ENCODE measurements at places on chromosomes 1 and 21.

DNA sequence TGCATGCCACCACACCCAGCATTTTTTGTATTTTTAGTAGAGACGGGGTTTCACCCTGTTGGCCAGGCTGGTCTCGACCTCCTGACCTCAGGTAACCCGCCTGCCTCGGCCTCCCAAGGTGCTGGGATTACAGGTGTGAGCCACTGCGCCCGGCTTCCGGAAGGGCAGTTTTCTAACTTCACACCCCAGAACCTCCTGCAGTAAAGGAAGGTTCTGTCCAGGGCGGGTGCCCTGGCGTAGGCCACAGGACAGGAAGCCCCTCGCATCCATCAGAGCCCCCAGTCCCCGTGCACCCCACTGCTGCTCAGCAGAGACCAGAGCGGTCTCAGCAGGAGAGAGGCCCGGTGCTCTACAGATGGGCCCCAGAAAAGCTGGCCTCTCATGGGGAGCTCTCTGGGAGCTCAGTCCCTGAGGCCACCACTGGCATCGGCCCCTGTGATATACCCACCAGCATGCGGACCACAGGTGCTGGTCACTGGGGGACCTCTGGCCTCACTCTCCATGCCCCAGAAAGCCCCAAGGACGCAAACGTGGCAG lies 4.1 kb upstream of the DNMT3L start:
- DNase-seq, result no peak

DNA sequence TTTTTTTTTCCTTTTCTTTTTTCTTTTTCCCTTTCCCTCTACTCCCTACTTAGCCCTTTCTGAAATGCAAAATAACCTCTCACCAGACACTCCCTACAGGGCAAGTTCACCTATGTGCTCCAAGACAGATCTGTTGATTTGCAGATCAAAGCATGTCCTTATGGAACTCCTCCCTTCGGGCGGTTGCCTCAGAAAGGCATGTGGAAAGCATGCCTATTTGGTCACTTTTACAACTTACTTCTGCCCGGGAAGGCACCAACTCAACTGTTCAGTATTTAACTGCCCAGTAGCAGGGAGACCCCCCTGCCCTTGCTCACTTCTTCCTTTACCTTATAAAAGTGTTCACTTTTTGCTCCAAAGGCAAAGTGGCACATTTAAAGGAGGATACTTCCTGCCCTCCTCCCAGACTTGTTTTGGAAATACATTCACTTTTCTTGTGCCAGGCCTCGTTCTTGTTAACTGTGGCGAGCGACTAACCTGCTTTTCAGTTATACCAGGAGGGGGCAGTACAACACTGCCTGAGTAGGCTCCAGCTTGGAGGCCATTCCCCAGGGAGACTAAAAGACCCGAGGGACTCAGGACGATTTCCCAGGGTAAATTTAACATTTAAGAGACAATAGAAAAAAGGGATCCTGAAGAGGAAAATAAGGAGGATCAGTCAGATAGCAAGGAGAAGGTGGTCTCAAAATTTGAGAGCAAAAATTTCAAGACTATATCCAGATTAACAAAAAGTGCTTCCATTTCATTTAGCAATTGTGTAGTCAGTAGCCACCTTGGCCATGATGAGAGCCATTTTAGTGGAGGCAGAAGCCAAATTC lies 12.3 kb upstream of the SLAMF7 start:
- peak; percentile 59 for DNase-seq

GRCh38 chr1:25232866-25233784 lies 823 bp upstream of the SYF2 start:
- DNase-seq, result peak; percentile 31

DNA sequence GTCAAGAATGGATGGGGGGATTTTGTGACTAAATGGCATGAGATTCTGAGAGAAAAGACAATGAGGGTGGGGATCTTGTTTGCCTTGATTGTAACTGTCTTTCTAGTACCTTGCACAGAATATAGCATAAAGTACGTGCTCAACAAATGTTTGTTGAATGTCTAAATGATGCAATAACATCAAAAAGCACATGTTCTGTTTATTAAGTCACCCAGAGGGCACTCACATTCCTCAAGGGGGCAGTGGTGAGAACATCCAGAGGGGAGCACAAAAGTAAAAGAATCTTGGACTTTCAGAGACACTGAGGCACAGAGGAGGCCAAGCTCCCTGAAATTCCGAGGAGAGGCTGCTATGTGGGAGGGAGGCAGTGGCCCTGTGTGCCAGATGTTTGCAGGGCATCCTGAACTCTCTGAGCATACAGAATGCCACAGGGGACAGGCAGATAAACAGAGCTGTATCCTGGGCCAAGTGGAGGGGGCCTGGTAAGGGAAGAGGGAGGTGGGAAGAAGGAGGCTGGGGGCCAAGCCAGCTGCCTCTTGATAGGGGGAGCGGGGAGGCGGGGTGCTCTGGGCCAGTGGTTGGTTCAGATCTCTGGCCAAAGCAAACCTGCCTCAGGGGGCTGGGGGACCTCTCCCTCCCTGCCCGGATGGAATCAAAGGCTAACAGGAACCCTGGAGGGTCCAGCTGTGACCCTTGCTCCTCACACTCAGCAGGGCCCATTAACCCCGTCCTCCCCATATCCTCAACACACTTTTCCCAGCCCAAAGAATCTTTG lies 6.5 kb upstream of the ATP1A2 start:
- DNase-seq, result peak; percentile 36

DNA sequence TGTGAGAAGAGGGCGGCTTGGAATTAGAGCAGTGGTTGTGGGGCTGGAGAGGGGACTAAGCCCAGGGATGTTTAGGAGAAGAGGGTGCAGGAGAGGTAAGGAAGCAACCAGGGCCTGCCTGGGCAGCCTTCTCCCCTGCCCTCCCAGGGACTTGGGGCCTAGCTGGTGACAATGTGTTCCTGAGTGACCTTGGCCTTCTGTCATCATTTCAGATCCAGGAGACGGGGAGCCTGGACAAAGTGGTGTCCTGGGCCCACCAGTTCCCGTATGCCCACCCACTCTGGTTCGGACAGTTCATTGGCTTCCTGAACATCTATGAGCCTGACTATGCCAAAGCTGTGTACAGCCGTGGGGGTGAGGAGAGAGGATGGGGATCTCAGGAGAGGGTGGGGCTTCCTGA lies 11.8 kb downstream of the CYP4B1 start:
- DNase-seq, result no peak

GRCh38 chr1:205582046-205582445 lies 49.8 kb downstream of the ELK4 start:
- no peak for DNase-seq

DNA sequence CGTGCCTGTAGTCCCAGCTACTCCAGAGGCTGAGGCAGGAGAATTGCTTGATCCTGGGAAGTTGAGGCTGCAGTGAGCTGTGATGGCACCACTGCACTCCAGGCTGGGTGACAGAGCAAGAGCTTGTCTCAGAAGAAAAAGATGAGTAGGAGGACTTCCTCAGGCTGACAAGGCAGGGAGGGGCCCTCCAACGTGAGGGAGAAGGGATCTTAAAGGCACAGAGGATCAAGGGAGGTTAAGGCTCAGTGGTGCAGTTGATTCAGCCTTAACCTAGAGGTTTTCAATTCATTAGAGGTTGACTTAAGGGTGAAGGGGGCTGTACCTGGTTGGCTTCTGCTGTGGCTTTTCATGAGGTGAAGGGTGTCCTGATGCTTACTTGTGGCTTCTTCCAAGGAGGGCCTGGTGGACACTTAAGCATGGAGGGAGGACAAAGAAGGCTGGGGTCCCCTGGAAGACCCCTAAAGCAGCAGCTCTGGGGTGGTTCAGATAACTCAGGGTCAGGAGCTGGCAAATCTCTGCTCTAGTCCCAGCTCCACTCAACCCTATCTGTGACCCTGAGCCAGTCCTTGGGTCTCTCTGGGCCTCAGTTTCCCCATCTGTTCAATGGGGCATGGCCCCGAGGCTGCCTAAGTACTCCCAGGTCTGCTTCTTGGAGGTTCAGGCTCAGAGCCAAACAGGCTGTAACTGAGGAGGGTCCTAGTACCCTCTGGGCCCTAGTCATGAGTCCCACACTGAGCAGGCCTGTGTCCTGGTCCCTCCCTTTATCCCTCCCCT lies 6.3 kb downstream of the EXTL1 start:
- no peak for DNase-seq

- DNase-seq, result no peak
Observed at GRCh38 chr1:32998064-32998463, 33.5 kb upstream of the RNF19B start.

DNA sequence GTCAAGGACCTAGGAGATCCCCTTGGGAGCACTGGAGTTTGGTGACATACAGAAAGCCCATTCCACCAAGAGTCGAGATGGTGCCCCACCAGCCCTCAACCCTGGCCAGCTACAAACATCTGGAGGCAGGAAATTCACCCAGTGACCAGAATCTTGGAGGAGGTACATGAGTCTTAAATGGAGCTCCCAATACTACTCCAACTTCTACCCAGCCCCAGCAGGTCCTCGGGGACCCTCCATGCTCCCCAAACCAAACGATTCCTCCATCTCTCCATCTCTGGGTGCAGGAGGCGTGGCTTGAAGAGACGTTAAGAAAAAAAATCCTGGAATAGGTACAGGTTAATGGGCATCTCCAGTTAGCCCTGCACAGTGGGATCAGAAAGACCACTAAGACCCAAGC lies 5.5 kb upstream of the RASSF5 start:
- no peak for DNase-seq

DNA sequence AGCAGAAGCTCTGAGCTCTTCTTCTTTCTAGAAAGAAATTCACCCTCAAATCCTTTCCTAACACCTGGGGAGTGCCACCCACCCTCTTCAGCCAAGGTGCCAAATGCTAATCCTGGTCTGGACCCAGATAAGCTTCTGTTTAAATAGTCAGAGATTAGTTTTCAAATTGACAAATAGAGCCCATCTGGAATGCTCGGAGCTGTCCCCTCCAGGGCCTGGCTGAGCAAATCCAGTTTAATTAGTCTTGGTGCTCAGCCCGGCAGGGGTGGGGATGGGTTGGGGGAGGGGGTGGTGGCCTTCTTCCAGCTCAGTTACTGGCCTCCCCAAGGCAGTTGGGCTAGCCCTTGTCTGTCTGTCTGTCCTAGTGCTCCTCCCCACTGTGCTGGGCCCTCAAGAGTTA lies 269.5 kb downstream of the GRIK3 start:
- no peak for DNase-seq

DNA sequence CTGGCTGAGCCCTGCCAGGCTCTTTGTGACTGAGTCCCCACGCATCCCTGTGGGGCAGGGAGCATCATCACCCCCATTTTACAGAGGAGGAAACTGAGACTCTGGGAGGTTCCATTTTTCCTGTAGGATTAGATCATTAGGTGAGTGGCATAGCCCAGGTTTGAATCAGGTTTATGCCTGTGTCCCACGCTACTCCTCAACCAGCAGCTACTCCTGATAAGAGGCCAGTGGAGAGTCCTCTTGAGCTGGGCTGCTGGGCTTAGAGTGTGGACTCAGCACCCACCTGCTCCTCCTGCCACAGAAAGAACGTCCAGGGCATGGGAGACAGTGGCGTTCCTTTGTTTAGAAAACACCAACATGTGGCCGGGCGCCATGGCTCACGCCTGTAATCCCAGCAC lies 30.7 kb downstream of the TNFRSF1B start:
- DNase-seq, result no peak

DNA sequence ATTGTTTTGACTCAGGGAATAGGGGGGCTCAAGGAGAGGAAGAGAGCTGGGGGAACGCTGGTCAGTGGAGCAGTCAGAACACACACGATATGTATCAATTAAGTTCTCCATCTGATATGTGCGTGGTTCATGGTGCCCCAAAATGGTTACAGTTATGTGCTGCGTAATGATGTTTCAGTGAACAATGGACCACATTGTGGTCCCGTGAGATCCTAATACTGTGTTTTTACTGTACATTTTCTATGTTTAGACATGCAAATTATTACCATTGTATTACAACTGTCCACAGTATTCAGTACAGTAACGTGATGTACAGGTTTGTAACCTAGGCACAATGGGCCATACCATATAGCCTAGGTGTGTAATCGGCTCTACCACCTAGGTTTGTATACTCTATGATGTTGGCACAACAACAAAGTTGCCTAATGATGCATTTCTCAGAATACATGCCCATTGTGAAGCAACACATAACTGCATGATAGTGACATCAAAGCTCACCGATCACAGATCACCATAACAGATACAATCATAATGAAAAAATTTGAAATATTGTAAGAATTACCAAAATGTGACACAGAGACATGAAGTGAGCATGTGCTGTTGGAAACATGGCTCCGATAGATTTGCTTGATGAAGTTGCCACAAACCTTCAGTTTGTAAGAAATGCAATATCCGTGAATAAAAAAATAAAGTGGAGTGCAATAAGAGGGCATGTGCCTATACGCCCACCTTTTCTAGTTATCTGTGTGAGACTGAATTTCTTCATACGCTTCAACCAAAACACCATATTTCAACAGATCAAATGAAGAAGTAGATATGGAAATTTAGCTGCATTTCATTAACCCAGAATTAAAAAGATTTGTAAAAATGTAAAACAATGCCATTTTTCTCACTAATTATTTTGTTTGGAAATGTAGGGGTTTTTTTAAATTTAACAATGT lies 14.8 kb upstream of the TMEM54 start:
- DNase-seq, result no peak

DNA sequence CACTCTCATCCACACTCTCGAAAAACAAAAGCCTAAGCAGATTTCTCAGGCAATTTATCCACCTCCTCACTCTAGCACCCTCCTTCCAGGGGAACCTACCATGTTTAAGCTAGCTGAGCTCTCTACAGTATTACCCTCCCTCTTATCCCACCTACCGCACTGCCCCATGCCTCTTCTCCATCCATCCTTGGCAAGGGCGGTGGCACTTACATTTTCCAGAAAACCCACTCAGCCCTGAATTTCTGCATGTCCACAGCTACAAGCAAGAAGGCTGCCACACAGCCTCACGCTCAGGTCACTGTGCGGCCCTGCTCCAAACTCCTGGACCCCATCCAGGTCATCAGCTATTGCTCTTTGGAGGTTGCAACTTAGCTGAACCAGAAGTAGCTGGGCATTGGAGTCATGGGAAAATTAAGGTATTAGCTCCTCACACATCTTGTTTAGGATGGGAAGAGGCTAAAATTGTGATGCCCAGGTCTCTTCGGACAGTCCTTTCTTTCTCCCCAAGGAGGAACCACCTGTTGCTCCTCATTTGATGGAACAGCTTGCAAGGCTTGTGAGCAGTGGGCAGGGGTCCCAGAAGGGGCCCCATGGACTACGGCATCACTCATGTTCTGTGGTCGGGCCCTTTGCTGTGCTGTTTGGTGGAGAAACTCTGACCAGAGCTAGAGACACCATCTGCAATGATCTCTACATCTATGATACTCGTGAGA lies 1.1 kb downstream of the KLHDC9 start:
- no peak for DNase-seq

DNA sequence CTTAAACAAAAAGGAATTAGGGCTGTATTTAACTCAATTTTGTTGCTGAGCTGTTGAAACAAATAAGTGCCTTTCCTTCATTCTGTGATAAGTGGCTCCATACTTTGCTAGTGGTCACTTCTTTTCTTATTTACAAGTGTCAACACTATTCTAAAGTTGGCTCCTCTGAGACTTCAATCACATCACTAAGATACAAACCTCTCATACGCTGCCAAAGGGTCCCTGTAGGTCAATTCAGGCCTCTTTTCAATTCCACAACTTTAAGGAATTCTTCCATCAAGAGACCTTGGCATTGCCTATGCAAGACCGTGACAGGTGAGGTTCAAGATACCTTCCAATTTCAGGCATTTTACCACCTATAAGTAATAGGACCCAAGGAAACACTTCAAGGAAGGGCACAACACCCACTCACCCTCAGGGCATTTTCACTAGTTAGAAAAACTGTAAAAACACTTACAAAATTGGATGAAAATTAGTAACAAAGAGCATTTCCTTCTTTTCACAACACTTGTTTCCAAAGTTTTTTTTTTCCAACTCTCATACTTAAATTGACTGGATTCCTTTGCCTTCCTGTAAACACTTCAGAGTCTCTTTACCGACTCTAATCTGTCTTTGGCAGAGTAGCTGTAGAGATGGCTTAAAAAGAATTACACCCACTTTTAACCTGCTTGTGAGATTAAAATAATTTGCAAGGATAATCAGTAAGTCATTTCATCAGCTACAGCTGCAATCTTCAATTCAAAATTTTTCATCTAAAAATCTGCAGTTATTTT lies 24.5 kb downstream of the SERBP1 start:
- DNase-seq, result no peak

Measured in stimulated activated CD4-positive, alpha-beta T cell treated with anti-CD3 and anti-CD28 coated beads, Interleukin-4, amount 100 ng/mL, for 4 hours (primary cell).